ENCODE measurements at places on chromosomes 11 and 22.

GRCh38 chr11:57197762-57198161 lies 16.0 kb downstream of the LRRC55 start:
- DNase-seq, result no peak

GRCh38 chr22:31345331-31346254 lies 553 bp downstream of the PATZ1 start:
- peak; percentile 78 for DNase-seq

DNA sequence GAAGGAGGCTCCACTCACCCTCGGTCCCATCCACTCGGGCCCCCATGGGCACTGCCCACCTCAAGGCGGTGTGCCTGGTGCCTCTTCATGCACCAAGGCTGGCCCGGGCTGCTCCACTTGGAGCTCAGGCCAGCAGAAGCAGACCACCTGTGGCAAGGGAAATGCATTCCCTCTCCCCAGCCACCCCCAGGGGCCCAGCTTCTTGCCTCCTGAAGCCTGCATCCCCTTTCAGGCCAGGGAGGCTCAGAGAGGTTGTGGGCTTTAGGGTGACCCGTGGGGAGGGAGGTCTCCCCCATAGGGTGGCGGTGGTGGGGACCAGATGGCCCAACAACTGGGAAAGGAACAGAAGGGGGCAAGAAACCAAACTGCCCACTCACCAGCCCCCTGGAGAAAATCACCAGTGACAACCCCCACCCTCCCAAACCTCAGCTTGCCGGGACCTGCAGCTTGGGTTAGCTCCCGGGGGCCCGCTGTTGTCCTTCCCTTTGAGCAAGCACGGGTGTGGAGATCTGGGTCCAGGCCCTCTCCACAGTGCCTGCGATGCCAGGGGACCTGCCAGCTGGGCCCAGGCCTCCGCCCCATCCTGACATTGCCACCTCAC lies 8.4 kb downstream of the CBX6 start:
- no peak for DNase-seq

GRCh38 chr11:13859892-13860291 lies 102.6 kb upstream of the SPON1 start:
- no peak for DNase-seq

DNA sequence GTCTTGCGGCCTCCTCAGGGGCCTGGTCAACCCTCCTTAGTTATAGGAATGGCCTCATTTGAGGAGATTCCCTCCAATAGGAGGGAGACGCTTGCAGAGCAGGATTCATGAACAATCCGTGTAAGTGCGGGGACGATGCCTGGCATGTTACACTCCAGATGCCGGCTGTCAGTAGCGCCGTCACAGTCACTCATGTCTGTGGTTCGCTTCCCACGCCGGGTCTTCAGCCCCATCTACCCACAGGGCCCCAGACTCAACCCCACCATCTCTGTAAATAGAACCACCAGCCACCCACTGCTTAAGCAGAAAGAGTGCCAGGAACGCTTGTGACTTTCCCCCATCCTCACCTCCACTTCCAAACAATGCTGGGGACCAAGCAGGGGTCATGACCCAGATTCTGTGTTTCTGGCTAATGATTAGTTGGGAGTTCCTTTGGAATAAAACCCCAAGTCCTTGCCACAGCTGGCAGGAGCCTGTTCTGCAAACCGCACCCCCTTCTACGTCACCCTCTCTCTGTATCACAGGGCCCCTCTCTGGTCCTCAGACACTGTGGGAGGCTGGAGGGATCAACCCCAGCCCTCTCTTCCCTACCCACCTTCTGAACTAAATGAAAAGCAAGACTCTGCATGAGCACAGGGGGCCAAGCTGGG lies 38.8 kb upstream of the TOLLIP start:
- no peak for DNase-seq

GRCh38 chr22:25816522-25817059 lies 74.6 kb downstream of the MYO18B start:
- no peak for DNase-seq

GRCh38 chr11:103958475-103959215 lies 77.8 kb upstream of the DDI1 start:
- DNase-seq, result no peak

GRCh38 chr11:114295676-114296604 lies at the start of gene NNMT:
NNMT (plus strand) TSS chr11:114296399; CDS start chr11:114296557, 158 bp downstream.
- no peak for DNase-seq

DNA sequence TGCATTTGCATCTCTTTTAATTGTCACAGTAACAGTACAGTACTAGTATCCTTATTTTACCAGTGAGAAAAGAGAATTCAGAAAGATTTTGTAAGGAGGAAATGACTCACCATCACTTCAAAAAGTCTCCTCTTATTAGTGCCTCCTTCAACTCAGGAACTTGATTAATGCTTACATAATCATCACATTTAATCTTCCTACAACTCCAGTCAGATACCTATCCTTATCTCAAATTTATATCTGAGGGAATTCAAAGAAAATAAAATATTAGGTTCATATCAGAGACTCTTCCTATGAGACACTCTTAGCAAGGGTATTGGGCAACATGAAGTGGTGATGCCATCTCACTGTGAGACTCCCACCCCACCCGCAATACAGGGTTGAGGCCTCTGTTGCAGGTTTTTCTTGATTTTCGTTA lies 26.1 kb upstream of the CTSC start:
- DNase-seq, result no peak

DNA sequence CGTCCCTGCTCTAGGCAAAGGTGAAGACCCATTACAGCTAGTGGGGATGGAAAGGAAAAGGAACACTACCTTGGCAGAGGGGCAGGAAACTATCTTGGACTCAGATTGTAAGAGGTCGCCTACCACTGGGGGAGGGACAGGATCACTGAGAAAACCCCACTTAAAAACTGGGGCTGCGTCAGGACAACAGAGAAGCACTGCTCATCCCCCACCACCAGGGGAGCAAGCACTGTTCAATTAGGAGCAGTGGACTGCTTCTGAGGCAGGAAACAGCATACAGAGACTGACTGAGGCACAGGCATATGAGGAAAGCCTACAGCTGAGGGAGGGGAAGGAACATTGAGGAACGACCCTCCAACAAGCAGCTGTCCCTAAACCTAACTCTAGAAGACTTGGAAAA lies 20.8 kb upstream of the DLAT start:
- no peak for DNase-seq

- no peak for DNase-seq
These were observed 3.8 kb downstream of the CBLIF start for GRCh38 chr11:59841514-59841913.

GRCh38 chr11:99979042-99979441 lies 708.0 kb upstream of the ARHGAP42 start:
- DNase-seq, result no peak

- DNase-seq, result no peak
These were observed 191.4 kb downstream of the HIPK3 start for GRCh38 chr11:33448461-33449130.
